Right cardiac atrium (tissue), 5 donors: ENCODE measurements at places on chromosomes 5 and 9.

DNA sequence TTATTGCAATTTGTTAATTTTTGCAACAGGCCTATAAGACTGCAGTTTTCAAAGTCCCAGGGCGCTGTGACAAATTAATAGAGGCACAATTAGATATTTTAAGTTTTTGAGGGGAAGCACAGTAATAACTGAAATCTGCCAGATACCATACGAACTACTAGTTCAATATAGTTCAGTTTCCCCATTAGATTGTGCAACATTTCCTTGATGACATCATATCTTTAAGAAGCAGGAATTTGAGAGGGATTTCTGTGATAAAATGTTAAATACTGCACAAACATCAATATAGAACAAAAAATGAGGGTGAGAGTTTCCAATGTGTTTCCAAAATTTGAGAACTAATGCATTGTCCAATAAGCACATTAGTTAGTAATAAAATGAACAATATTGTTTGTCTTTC, 56.7 kb upstream of the GRIN3A start:
- DNase-seq: no peak

GRCh38 chr5:95554331-95554646, 488 bp downstream of the SKIC3 start:
- DNase-seq: no peak

GRCh38 chr5:130136300-130136699, 232.0 kb downstream of the CHSY3 start:
- DNase-seq: no peak

- no peak for DNase-seq
These were observed 82.8 kb downstream of the PLPP1 start for GRCh38 chr5:55451976-55452375.

- DNase-seq: no peak
These were observed 227.8 kb downstream of the PAPPA start for GRCh38 chr9:116381350-116381749.

GRCh38 chr5:142866563-142867275, 96.5 kb downstream of the ARHGAP26 start:
- no peak for DNase-seq
